ENCODE measurements at places on chromosomes 2 and 18.

DNA sequence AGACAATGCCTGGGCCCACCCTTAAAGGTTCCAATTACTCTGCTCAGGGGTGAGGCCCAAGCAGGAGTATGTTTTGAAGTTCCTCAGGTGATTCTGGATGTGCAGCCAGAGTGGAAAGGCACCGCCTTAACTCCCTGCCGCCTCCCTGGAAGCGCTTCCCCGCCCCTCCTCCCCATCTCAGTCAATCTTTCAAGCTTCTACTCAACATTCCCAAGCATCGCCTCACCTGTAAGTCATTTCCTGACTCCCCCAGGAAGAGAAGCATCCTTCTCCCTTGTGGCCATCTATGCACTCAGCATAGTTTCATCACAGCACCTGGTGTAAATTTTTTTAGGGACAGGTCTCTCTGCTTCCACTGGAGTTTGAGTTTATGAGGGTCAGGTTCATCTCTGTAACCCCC lies 67.5 kb downstream of the MYL12B start:
- DNase-seq = no peak

- DNase-seq = no peak
Measured at GRCh38 chr18:13474336-13474735, 252.0 kb downstream of the FAM210A start.

GRCh38 chr2:152556506-152556905 lies 160.8 kb downstream of the PRPF40A start:
- DNase-seq = no peak

DNA sequence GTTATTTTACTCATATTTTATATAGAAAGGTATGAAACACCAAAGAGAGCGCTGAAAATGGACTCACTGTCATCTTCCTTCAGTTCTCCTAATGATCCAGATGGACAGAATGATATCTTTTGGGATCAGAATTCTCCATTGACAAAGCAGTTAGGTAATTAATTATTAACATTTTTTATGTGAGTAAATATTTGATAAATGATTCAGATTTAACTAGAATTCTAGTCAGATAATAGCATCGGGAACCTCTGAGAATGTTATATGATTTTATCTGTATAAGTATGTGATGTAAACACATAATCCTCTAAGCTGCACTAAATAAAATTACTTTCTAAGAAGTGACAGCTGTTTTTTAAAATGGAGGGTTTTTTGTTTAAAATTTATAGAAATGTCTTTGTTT lies 2.0 kb downstream of the ETAA1 start:
- DNase-seq = no peak

DNA sequence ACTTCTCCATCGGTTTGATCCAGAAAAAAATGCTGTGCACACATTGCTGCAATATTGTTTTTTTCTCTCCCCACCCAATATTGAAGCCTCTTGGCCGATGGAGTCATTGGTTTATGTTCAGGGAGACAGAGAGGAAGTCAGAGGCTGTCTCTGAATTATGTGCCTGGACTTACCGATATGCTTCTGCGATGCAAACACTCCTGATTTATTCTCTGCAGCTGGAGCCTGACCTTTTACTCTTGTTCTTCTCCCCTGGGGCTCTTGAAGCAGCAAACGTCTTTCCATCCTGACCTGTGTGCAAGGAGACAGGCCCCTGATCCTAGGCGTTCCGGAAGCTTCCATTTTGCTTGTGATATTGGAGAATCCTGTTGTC lies 99.6 kb downstream of the PTGR3 start:
- no peak for DNase-seq

DNA sequence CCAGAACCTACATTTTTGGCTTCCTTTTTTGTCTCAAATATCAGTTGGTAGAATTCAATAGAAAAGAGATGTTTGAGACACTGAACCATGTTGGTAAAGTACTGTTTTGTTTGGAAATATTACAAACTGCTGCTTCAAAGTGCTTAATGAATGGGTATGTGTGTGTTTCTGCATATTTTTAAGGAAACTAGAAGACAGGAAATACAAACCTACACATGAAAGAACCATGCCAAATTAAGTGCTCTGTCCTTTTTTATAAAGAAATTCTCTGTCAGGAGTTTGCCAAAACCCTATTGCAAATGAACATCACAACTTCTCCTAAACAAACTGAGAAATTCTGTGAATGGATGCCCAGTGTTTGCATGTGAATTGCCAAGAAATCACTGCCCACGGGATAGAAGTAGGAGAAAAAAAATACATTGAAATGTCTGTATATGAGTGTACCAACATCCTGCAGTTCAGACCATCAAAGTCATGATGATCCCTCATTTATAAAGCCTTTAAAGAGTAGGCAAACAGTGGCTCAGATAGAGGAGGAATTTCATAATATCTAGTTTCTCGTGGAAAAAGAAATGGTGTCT lies 69.6 kb upstream of the RND3 start:
- no peak for DNase-seq

GRCh38 chr2:73089270-73090030 lies 17.9 kb upstream of the SFXN5 start:
- DNase-seq = no peak

GRCh38 chr2:196962325-196962724 lies 35.8 kb upstream of the PGAP1 start:
- DNase-seq = no peak

DNA sequence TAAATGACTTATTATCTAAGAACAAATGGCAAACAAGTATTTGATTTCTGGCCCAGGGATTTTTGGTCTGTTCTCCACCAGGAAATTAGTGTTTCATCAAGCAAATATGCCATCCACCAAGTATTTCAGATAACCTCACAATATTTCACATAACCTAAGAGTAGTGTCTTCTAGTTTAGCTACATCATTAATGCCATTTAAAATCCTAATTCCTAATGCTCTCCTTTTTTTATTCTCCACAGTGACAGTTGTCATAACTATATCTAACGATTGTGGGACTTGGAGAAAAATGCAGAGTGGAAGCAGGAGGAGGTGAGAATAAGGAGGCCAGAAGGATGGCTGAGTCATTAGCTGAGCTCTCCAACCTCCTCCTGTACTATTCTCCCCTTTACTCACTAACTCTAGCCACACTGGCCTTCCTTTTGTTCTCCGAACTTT lies 58.5 kb upstream of the CTLA4 start:
- DNase-seq = peak; percentile 36

Data from neural progenitor cell (in vitro differentiated cells).